Endothelial cell of umbilical vein (primary cell): ENCODE measurements at places on chromosomes 13 and 19. TPM values are rescaled to one million over a fixed set of nuclear protein-coding genes. Genes with fewer than 3 reads are reported as not detected.

GRCh38 chr19:45677351-45678230 is 9.6 kb downstream of the GIPR start:
- DNase-seq, result peak; percentile 89
- no peaks in the 10 kb centered on the region for H3K36me3 ChIP-seq
- peaks cover 11% of the 10 kb centered on the region for H3K4me1 ChIP-seq
- H3K27ac ChIP-seq, result no peak overlapping the region
- no peaks in the 10 kb centered on the region for H3K27me3 ChIP-seq

GRCh38 chr19:48452289-48453190 is 2.8 kb upstream of the KCNJ14 start:
- H3K27me3 ChIP-seq, result no peaks in the 10 kb centered on the region
- H3K4me3 ChIP-seq, result no peak overlapping the region
- H3K27ac ChIP-seq, result no peak overlapping the region
- no peak for DNase-seq

Gene LILRA1
- total RNA-seq, result not detected in 2 replicates

GRCh38 chr13:91142572-91142971 is 204.9 kb upstream of the MIR17HG start:
- H3K27ac ChIP-seq, result no peak overlapping the region
- H3K4me1 ChIP-seq, result no peaks in the 10 kb centered on the region
- no peak overlapping the region for H3K4me3 ChIP-seq
- no peaks in the 10 kb centered on the region for H3K36me3 ChIP-seq

- peak; percentile 30 for DNase-seq
- peak overlapping the region; percentile 92 for H3K27ac ChIP-seq
- H3K4me1 ChIP-seq, result peaks cover 43% of the 10 kb centered on the region
- peak overlapping the region; percentile 80 for H3K4me3 ChIP-seq
- H3K36me3 ChIP-seq, result no peaks in the 10 kb centered on the region
- no peaks in the 10 kb centered on the region for H3K27me3 ChIP-seq
Measured at GRCh38 chr19:47110521-47111005, 3.0 kb downstream of the ZC3H4 start.
